ENCODE measurements at places on chromosomes 6 and 20.
A peak's percentile ranks its signal among the peaks of the same experiment; 100 is the strongest.

- no peak for DNase-seq
Observed at GRCh38 chr6:158958504-158959386, 41.3 kb downstream of the RSPH3 start.

- no peak for DNase-seq
Observed at GRCh38 chr6:148649454-148649963, 97.3 kb upstream of the UST start.

DNA sequence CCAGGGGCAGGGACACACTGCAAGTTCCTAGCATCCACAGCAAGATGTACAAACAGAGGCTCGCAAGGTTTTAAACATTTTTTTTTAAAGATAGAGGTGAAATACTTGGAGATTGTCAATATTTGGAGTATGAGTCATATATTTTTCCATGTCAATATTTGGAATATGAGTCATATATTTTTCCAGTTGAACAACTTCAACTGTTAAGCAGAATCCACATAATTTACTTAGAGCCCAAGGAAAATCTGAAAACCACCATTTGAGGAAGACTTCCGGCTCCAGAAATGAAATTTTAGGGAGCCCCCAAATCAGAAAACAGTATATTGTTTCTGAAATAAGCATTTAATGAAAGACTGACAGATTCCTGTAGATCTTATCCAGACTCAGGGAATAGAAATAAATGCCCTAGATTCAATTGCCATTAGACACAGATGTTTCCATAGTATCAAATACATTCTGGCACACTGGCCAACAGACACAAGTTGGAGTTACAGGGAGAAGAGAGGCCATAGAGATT is 51.6 kb upstream of the FAM184A start:
- DNase-seq, result peak; percentile 65

GRCh38 chr20:57658833-57659516 is 38.7 kb upstream of the ZBP1 start:
- no peak for DNase-seq
